ENCODE measurements at places on chromosomes 7 and 10. TPM values are rescaled to one million over a fixed set of nuclear protein-coding genes. Genes with fewer than 3 reads are reported as not detected.

- peak; percentile 4 for DNase-seq
- H3K27me3 ChIP-seq, result peaks cover 12% of the 10 kb centered on the region
- H3K4me3 ChIP-seq, result peak overlapping the region; percentile 47
- H3K27ac ChIP-seq, result no peak overlapping the region
- H3K4me1 ChIP-seq, result peaks cover 6% of the 10 kb centered on the region
- no peaks in the 10 kb centered on the region for H3K36me3 ChIP-seq
These were observed 26.2 kb downstream of the ABLIM1 start for GRCh38 chr10:114631666-114632417.

Gene CTTNBP2
- polyA plus RNA-seq, result not detected

DNA sequence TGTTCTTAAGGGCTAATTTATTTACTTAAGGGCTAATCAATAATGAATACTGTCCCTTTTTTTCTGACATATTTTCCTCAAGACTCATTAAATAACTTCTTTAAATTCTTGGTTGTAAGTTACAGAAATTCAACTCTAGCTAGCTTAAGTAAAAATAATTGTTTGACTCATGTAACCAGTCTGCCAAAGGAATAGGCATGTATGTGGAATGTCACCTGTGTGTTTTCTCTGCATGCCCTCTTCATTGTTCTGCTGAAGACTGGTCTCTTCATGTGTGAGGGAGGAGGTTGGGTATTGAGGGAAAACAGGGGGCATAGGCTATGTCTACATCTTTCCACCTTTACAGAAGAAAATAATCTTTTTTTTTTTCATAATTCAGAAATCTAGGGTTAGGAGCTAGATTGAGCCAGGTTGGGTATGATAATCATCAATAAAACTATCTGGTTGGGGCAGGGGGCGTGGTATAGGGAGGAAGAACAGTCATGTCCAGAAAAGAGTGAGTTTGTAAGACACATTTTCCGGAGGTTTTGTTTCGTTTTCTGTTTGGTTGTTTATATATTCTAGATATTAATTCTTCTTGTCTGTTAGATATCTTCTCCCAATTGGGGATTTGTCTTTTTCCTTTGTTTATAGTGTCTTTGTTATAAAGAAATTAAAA is 37.9 kb downstream of the EXOC4 start:
- H3K4me1 ChIP-seq, result no peaks in the 10 kb centered on the region
- no peak for DNase-seq
- H3K36me3 ChIP-seq, result no peaks in the 10 kb centered on the region
- H3K27ac ChIP-seq, result no peak overlapping the region
- no peaks in the 10 kb centered on the region for H3K27me3 ChIP-seq
- no peak overlapping the region for H3K4me3 ChIP-seq

DNA sequence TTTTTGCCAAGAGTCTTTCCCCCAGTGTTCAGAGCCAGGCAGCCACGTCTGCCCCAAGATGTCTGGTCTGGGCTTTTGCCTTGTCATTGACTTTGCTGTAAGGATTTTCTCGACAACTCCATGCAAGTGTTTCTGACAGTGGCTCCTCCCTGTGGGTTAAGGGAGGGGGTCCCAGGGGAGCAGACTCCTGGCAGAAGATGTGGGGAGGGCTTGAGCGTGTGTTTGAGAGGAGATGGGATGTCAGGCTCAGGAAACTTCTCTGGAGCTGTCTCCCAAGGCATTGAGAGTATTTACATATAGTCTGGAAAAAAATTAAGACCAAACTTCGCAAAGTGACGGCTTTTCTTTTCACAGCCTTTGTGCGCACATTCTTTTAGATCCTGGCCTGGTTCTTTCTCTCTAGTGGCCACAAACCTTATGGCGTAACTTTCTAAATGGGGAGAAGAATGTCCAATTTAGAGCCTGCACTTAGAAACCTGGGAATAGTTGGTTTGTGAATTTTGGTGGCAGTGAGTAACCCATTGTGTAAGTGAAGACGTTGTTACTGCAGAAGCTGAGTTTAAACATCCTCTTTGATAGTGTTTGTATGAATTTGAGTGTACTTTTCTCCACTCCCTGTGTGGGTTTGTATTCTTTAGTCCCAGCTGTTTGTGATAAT is 201.5 kb downstream of the LRMDA start:
- no peak overlapping the region for H3K27ac ChIP-seq
- H3K36me3 ChIP-seq, result no peaks in the 10 kb centered on the region
- no peak for DNase-seq

GRCh38 chr7:111005445-111005844 is 85.5 kb upstream of the LRRN3 start:
- H3K36me3 ChIP-seq, result no peaks in the 10 kb centered on the region
- H3K27me3 ChIP-seq, result no peaks in the 10 kb centered on the region
- no peak for DNase-seq
- H3K27ac ChIP-seq, result no peak overlapping the region
- no peak overlapping the region for H3K4me3 ChIP-seq

GRCh38 chr10:111338805-111339204 is 262.0 kb downstream of the ADRA2A start:
- H3K36me3 ChIP-seq, result no peaks in the 10 kb centered on the region
- H3K4me1 ChIP-seq, result no peaks in the 10 kb centered on the region
- no peak overlapping the region for H3K27ac ChIP-seq
- DNase-seq, result no peak

Gene ITPRID1
- not detected for polyA plus RNA-seq

- no peak for DNase-seq
- H3K4me1 ChIP-seq, result no peaks in the 10 kb centered on the region
- H3K4me3 ChIP-seq, result no peak overlapping the region
- no peaks in the 10 kb centered on the region for H3K27me3 ChIP-seq
These were observed 157.2 kb upstream of the KAT6B start for GRCh38 chr10:74669210-74669609.

DNA sequence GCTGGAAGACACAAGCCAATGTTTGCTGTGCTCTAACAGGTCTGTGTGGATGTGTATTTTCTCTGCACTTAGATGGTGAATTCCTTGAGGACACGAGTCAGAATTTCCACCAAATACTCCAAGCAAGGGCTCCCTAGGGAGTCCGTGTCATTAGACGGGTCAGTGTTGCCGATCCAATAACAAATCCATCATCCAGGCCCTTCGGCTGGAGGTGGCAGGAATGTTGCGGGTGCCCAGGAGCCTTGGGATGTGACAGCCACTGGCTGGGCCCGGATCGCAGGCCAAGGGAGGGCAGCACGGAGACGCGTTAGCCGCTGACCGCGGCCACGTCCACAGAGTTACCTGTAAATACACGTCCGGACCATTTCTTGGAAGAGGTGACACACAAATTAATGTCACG is 186.8 kb downstream of the WDR37 start:
- no peak overlapping the region for H3K27ac ChIP-seq
- DNase-seq, result no peak
- no peaks in the 10 kb centered on the region for H3K27me3 ChIP-seq
- peaks cover 6% of the 10 kb centered on the region for H3K4me1 ChIP-seq
- H3K4me3 ChIP-seq, result no peak overlapping the region

GRCh38 chr10:123583639-123584418 is 82.3 kb upstream of the GPR26 start:
- no peak overlapping the region for H3K4me3 ChIP-seq
- no peaks in the 10 kb centered on the region for H3K4me1 ChIP-seq
- DNase-seq, result peak; percentile 31
- no peaks in the 10 kb centered on the region for H3K27me3 ChIP-seq
- H3K27ac ChIP-seq, result no peak overlapping the region

Gene AGR3
- not detected for polyA plus RNA-seq

DNA sequence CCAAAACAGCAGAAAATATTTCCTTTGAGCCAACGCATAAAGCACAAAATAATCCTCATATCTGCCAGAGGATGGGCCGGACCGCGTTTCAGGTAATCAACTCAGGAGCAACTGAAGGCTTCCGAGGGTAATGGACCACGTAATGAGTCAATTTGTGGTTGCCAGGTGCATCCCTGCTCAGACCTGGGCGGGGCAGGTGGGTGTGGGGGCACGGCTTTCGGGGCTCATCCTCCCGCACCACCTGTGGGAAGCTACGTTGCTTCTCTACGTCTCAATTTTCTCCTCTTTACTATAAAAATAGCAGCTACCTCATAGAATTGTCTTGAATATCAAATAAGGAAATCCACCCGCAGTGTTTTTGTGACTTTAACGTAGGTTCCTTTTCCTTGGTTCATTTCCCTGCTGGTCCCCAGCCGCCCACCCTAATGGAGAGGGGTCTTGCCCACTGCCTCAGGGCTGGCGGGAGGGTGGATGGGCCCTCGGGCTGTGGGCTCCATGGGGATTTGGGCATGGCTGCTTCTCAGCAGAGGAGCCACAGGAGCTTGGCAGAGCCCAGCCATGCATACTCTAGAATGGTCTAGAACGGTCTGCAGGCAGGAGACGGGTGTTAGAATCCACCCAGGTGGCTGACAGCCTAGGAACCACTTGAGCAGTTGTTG is 324.7 kb downstream of the ADARB2 start:
- no peaks in the 10 kb centered on the region for H3K36me3 ChIP-seq
- H3K4me1 ChIP-seq, result no peaks in the 10 kb centered on the region
- no peak overlapping the region for H3K4me3 ChIP-seq
- no peak for DNase-seq
- no peaks in the 10 kb centered on the region for H3K27me3 ChIP-seq
- no peak overlapping the region for H3K27ac ChIP-seq

DNA sequence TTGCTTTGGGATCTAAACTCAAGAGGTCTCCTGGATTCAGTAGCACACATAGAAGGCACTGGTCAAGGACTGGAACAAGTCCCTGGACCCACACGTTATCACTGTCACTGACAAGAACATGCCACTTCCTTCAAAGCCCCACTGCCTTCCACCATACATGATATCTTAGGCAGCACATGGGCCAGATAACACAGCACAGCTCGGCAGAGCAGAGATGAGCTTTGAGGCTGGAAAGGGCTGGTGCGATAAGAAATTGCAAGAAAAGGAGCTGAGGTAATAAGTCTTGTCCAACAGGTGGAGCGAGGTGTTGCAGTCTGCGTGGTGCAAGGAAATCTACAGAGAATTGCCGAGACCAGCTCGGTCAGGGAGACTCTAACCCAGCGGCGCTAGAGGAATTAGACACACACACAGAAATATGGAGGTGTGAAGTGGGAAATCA is 139.8 kb upstream of the CDK13 start:
- H3K4me3 ChIP-seq, result no peak overlapping the region
- H3K36me3 ChIP-seq, result no peaks in the 10 kb centered on the region
- no peak for DNase-seq
- H3K4me1 ChIP-seq, result no peaks in the 10 kb centered on the region
- no peak overlapping the region for H3K27ac ChIP-seq

DNA sequence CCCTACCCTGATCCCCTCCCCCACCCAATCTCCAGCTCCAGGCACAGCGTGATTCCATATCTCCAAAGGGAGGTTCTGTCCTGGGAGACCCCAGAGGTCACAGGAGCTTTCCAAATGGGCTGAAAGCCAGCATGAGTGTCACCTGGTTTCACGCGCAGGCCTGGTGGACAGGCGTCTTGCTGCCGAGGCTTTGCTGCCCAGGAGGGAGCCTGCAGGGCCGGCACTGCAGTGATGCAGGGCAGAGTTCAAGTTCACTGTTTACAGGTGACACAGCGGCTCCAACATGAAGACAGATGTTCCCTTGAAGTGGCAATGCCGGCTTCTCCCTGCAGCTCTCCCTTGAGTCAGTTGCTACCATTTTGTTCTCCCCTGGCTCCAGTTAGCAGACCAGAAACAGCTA is 104.3 kb downstream of the TCERG1L start:
- no peaks in the 10 kb centered on the region for H3K4me1 ChIP-seq
- no peak overlapping the region for H3K4me3 ChIP-seq
- H3K27ac ChIP-seq, result no peak overlapping the region
- DNase-seq, result no peak

- H3K4me1 ChIP-seq, result no peaks in the 10 kb centered on the region
- peak; percentile 44 for DNase-seq
- no peaks in the 10 kb centered on the region for H3K36me3 ChIP-seq
- peak overlapping the region; percentile 87 for H3K27ac ChIP-seq
These were observed 33.3 kb upstream of the EBLN1 start for GRCh38 chr10:22250897-22251660.

DNA sequence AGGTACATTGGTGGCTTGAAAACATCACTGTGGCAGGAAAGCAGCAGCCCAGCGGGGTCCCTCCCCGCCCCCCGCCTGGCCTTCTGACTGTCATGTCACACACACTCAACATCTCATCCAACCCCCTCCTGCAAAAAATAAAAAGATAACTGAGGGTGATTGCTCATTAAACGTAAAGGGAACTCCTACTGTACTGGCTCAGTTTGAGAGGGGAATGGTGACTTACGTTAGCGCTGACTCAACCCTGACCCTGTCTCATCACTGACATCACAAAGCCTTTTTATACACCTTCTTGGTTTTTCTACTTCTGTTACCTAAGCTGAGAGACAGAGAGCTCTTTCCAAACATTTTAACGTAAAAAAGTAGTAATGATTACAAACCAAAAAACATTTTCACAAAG is 48.8 kb downstream of the ADARB2 start:
- no peaks in the 10 kb centered on the region for H3K27me3 ChIP-seq
- no peak overlapping the region for H3K27ac ChIP-seq
- no peak for DNase-seq
- H3K4me3 ChIP-seq, result no peak overlapping the region
- no peaks in the 10 kb centered on the region for H3K36me3 ChIP-seq
- H3K4me1 ChIP-seq, result no peaks in the 10 kb centered on the region

DNA sequence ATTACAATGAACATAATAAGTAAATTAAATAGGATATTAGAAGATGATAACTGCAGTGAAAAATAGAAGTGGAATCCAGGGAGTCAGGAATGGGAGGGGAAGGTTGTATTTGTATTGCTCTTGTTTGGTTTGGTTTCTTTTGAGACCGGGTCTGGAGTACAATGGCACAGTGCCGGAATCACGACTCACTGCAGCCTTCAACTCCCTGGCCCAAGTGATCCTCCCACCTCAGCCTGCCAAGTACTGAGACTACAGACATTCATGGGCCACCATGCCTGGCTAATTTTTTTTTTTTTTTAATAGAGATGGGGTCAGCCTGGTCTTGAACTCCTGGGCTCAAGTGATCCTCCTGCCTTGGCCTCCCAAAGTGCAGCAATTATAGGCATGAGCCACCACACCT is 59.9 kb upstream of the LRRC4 start:
- H3K36me3 ChIP-seq, result no peaks in the 10 kb centered on the region
- H3K27ac ChIP-seq, result no peak overlapping the region
- H3K4me1 ChIP-seq, result no peaks in the 10 kb centered on the region
- no peak overlapping the region for H3K4me3 ChIP-seq
- DNase-seq, result no peak

Gene AKR1C2
- polyA plus RNA-seq, result not detected

Gene TAS2R4
- not detected for polyA plus RNA-seq

Gene ANKRD61
- polyA plus RNA-seq, result 0.50 TPM

Data from naive thymus-derived CD4-positive, alpha-beta T cell (primary cell).